Colonic mucosa (tissue), 4 donors: ENCODE measurements at places on chromosomes 2 and 18.

- DNase-seq: no peak
Measured at GRCh38 chr2:26400723-26401122, 997 bp upstream of the DRC1 start.

- DNase-seq: no peak
Measured at GRCh38 chr18:62900132-62900883, 185.0 kb downstream of the PHLPP1 start.

DNA sequence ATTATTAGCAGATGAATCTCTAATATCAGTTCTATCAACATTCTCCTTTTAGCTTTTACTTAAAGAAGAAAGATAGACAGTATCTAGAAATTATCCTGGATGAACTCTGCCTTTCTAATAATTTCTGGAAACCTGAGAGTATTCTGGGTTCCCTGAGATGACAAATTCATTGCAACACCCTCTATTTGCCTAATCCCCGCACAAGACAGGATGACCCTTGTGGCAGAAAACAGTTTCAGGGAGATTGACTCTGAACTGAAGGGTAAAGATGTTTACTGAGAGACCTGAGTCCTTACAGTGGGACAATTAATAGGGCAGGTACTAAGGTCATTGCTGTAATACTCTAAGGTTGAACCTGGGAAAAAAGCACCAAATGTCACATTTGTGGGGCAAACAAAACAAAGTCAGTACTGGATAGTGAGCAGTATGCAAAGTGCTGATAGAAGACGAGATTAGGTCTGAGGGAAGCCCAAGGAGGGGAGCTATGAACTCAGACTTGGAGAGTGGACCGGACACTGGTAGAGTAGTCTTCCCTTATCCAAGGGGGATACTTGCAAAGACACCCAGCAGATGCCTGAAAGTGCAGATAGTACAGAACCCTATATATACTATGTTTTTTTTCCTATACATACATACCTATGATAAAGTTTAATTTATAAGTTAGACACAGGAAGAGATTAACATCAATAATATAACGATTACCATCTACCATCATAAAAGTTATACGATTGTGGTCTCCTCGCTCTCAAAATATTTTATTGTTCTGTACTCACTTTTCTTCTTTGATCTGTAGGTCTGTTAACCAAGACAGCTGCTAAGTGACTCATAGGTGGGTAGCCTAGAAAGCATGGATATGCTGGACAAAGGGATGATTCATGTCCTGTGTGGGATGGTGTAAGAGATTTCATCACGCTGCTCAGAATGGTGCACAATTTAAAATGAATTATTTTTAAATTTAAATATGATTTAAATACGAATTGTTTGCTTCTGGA is 148.3 kb upstream of the KLHL14 start:
- no peak for DNase-seq

GRCh38 chr2:85662899-85663593 is 5.0 kb downstream of the SFTPB start:
- no peak for DNase-seq

GRCh38 chr18:6355789-6356589 is 58.7 kb downstream of the L3MBTL4 start:
- no peak for DNase-seq

DNA sequence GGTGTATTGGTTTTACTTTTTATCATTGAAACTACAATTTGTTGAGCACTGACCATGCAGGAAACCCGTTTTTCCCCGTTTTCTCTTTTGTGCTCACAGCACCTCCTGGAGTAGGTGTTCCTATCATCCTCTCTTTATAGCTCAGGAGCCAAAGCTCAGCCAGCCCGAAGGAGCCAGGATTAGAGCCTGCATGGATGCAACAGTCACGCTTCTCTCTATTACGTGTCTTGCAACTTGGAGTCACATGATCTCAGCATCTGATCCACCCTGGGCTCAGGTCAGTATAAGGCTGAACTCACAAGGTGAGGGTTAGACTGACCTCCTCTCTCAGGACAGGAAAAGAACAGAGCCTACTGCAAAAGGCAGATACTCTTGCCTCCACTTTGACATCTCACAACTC is 150.5 kb downstream of the MBP start:
- peak; percentile 46 for DNase-seq

DNA sequence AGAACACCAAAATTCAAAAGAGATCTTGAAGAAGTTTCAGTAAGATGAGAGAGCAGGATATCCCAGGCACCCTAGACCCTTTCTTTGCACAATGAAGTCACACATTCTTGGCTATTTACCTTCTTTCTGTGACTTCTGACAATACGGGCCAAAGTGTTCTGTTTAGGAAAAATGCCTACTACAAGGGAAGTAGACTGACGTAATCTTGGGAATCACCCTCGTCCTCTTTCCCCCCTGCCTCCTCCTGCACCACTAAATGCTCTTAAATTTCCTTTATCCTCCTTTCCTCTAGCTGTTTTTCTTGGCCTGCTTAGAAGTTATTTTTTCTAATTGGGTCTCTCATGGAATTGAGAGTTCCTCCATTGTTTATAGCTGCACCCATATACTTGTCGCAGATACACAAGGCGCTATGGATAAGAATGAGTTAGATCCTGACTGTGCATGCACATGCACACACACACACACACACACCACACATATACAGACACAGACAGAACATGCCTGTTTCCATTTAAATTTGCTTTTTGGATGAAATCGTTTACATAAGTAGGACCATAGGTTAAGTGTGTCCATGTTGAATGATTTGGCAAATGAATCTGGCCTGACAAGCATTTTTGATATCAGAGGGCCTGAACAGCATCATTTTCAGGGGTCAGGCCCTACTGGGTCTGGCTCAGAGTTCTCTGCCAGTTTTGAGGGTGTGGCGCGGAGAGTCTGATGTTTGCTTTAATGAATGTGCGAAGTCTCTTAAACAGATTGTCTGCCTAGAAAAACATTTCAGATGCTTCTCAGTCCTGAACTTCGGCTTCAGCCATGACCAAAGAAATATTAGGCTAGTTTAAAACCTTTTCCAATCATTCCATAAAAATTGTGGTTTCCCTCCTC is 131.9 kb upstream of the NT5C1B start:
- DNase-seq: no peak

GRCh38 chr18:30748541-30748940 is 294.0 kb downstream of the DSC3 start:
- no peak for DNase-seq

DNA sequence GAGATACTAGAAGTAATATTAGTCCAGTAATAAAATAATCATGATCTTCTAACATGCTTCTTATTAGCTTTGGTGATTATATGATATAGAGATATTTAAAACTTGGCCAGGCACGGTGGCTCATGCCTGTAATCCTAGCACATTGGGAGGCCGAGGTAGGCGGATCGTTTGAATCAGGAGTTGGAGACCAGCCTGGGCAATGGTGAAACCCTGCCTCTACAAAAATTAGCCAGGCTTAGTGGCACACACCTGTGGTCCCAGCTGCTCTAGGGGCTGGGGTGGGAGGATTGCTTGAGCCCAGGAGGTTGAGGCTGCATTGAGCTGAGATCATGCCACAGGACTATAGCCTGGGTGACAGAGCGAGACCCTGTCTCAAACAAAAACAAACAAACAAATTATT is 87.0 kb downstream of the WDR7 start:
- no peak for DNase-seq

DNA sequence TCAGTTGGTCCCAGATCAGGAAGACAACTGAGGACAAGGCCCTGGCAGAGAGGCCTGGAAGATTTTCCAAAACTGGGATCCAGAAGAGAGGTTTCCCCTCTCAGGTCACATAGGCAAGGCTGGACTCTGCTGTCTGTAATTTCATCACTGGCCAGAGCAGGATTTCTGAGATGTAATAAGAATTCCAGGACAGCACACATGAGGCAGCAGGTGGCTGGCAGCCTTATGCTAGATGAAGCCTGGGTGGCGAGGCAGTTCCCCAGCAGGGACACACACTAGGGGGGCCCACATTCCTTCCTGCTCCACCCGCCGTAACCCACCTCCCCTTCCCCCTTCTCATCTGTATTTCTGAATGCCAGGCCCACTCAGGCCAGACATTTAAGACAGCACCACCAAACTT is 98.6 kb downstream of the HNRNPLL start:
- no peak for DNase-seq

GRCh38 chr2:29520001-29520400 is 401.4 kb downstream of the ALK start:
- DNase-seq: no peak

GRCh38 chr2:121197369-121198091 is 87.5 kb downstream of the TFCP2L1 start:
- peak; percentile 45 for DNase-seq

GRCh38 chr2:239539776-239540100 is 138.9 kb upstream of the HDAC4 start:
- DNase-seq: no peak

- DNase-seq: no peak
Measured at GRCh38 chr2:18597618-18598017, 8.2 kb upstream of the NT5C1B start.

DNA sequence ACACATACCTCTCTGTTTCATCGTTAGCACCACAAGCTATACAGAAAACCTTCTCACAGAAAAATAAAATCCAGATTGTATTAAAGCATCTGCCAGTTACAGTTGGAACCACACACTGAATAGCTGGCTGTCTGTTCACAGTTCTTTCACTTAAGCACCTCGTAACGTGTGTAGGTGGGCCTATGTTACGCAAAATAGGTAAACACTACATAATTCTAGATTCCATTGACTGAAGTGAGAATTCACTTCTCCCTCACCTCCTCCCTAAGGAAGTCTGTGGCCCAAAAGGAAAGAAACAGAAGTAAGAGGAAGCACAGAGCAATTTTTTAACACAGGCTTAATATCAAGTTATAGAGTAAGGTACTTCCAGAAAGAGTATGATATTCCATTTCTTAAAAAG is 24.9 kb downstream of the PELI1 start:
- no peak for DNase-seq

GRCh38 chr18:10560452-10561045 is 34.7 kb downstream of the NAPG start:
- peak; percentile 80 for DNase-seq

DNA sequence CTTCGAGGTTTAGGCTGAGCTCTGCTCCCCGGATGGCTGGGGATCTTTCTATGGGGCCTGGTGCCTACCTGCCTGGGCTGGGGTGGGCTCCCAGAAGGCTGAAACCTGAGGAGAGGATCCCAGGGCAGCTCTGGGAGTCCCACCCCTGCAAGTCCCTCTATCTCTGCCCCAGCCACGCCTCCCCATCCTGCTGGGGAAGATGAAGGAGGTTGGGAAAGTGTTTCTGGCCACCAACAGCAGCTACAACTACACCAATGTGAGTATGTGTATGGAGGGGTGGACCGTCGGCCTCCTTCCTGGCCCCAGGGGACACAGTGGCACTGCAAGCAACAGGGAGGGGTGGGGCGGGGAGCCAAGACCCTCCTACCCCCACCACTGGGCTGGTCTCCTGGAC is 2.7 kb downstream of the NT5DC4 start:
- no peak for DNase-seq

- DNase-seq: no peak
Measured at GRCh38 chr2:6946722-6947121, 29.5 kb downstream of the RNF144A start.

GRCh38 chr18:5651736-5652135 is 107.9 kb upstream of the EPB41L3 start:
- DNase-seq: no peak

DNA sequence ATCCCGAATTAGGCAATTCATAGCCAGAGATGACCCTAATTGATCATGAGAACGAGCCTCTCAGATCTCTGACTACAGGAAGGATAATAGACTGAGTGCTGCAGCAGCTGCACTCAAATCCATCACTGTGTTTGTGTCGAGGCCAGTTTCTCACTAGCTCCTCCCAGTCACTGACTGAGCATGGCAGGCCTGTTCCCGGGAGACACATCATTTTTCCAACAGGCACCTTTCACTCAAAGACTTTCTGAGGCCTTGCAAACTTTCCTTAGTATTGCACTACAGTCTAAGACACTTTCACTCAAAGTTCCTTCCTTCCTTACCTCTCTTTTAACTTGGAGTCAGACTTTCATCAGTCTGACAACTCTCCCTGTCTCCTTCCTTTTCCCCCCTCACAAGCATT is 13.7 kb downstream of the SOS1 start:
- DNase-seq: no peak

DNA sequence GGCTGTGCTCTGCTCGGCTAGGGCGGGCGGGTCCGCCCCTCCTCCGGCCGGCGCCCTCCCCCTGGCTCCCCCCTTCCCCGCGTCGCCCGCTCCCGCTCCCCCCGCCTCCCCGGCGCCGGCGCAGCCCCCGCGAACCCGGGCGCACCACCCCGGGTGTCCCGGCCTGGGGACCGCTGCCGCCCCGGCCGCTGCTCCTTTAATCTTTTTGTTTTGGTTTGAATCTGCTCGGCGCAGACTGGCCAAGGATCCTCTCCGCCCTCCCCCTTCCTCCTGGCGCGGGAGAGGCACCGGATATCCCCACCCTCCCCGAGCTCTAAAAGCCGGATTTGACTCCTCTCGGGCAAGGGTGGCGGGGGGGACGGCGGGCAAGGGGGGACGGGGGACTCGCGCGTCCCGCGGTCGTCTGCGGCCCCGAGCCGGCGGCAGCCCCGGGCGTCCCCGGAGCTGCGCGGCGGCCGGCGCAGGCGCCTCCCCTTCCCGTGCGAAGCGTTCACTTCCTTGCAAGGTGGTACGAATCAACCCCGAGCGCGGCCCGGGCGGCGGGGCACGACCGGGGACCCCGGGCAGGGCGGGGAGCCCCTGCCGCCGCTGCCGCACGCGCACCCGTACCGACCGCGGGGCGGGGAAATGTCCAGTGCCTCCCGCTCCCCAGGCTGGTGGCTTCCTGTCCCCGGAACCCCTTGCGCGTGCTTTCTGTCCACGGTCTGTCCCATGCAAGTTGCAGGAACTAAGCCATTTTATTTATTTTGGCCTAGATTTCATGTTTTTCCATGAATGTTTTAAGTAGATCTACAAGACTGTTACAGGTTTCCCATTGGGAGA is at the start of gene PTGR3:
Gene PTGR3, minus strand, starts transcription at position 11 of the 822 bp plus-strand sequence. CDS start 81 bp downstream, outside the sequence.
- peak; percentile 88 for DNase-seq

DNA sequence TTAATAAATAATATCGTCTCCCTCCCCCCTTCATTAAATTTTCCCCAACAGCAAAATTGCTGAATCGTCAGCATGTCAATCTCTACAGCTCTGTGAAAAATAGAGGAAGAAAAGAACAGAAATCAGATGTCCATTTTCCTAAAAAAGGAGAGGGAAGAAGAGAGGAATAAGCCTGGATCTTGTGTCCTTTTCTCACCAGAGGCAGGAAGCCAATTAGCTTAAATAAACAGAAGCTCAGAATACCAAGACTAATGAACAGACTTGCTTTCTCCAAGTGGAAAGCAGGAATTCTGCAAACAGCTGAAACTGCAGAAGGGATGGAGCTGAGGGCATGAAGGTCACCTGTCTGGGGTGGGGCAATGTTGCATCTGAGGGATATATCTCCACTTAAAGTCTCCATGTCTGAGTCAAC is 265.7 kb downstream of the CCDC85A start:
- DNase-seq: peak; percentile 24

- DNase-seq: no peak
Measured at GRCh38 chr2:162821718-162822117, 16.8 kb downstream of the KCNH7 start.

- no peak for DNase-seq
Measured at GRCh38 chr18:59737776-59738300, 40.6 kb upstream of the CCBE1 start.

- no peak for DNase-seq
Measured at GRCh38 chr2:233199870-233200269, 51.6 kb upstream of the ATG16L1 start.

GRCh38 chr2:15218423-15219086 is 342.6 kb downstream of the NBAS start:
- no peak for DNase-seq
